Fibroblast of skin of back (primary cell): ENCODE measurements at places on chromosomes 1 and 21.

DNA sequence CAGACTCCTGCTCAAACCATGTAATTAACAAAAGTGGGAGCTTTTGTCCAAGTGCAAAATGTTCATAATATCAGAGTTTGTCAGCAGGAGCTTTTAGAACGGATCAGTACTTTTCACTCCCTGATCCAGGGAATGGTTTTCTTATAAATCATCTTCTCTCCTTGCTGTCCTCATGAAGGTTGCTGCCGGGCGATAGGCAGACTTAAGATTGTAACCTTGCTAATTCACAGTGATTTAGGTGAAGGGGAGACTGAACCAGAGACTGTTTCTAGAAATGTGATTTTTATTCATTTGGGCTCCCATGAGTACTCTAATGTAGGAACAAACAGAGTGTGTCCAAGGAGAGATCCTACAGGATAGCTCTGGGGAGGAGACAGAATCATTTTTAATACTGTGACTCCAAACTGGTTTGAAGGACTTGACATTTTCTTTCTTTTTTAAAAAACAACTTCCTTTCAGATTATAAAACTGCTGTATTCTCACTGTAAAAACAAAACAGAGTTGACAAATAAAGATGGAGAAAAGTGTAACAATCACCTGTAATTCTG lies 23.7 kb downstream of the ELAVL4 start:
- no peak for DNase-seq

- no peak for DNase-seq
Measured at GRCh38 chr21:44551340-44551961, at the start of gene KRTAP10-2. TSS of gene KRTAP10-2 (minus strand) at chr21:44551505. CDS start at chr21:44551458, 47 bp downstream.

GRCh38 chr1:247273013-247273412 lies 17.1 kb downstream of the VN1R5 start:
- no peak for DNase-seq

GRCh38 chr1:169550294-169550693 lies 36.0 kb downstream of the F5 start:
- peak; percentile 27 for DNase-seq

GRCh38 chr1:111227851-111228747 lies 586 bp downstream of the CHI3L2 start:
- DNase-seq, result peak; percentile 83

DNA sequence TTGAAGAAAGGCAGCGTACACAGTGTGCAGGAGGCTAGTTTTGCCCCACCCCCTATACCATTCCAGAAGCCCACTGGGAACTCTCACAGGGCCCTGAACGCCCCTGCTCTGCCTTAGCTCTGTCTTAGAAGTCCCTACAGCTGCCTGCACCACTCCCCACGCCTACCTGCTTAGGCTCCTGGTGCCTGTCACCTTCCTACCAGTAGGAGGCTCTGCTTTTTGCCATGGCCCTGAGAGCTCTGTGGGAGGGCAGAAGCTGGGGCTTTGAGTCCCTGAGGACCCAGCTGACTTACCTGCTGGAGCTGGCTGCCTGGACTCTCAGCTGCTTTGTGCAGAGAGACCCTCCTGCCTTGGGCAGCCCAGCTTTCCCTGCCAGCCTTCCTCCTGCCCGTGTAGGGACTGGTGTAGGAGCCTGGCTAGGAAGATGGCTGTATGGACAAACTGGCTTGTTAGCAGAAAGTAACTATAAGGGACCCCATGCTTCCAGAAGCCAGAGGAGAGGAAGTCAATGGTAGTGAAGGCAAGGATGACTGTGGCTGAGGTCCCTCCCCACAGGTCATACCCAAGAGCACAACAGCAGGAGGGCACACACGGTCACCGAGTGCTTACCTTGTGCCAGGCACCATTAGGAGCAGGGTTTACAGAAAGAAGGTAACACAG lies 9.8 kb upstream of the CELSR2 start:
- peak; percentile 40 for DNase-seq

GRCh38 chr1:36776948-36777831 lies 257.1 kb downstream of the GRIK3 start:
- no peak for DNase-seq

DNA sequence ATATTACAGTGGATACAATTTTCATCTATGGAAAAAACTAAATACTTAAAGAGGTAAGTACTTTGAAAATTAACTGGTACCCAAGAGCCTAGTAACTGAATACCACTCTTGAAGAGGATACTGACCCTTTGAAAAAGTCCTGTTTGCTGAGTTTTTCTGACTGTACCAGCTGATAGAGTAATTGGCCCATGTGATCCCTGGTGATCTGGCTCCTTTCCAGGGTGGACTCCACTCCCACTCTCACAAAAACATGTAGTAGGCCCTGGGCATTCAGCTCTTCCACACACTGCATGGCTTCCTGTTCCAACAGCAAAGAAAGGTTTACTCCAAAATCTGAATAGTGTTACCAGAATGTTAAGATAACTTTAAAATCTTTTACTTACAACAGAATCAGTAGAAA lies 53.6 kb upstream of the HP1BP3 start:
- DNase-seq, result no peak

- DNase-seq, result peak; percentile 40
Measured at GRCh38 chr1:85587841-85588240, 7.3 kb downstream of the CCN1 start.
